ENCODE measurements at places on chromosomes 11 and 22.

- peak; percentile 48 for DNase-seq
Measured at GRCh38 chr11:34263441-34264091, 94.2 kb downstream of the ABTB2 start.

DNA sequence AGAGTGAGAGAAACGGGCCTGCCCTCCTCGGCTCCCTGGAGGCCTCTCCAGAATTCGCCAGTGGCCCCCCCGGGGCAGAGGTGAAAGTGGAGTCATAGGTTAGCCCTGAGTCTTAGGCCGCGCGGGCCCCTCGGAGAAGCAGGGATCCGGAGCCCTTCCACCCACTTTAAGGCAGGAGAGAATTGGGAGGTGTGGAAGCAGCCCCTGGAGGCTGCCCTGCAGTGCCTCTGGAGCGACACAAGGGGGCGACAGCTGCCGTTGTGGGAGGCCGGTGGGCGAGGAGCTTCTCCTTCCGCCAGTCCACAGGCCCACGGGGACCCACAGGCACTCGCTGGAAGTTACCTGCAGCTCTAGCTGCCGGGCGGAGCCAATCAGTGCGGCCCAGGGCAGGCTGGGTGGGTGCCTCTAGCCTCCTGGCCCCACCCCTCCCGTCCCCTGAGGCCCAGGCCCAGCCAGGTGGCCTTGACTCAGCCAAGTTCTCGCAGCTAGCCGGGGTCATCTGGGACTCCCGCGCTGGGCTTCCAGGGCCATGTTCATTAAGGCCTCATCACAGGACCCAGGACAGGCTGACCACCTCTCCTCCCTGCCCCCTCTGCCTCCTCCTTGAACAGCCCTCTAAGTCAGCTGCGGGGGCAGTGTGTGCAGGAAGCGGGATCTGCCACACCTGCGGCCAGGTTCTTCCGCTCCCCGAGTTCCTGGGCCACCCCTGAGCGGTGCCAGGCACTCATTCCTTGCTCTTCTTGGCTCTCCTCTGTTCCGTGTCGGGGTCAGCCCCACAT, 5.0 kb downstream of the DGKZ start:
- no peak for DNase-seq

GRCh38 chr11:2093575-2094353, 45.4 kb downstream of the IGF2 start:
- DNase-seq = no peak

- DNase-seq = no peak
Measured at GRCh38 chr11:17268902-17269301, 7.6 kb upstream of the NUCB2 start.

GRCh38 chr11:118010738-118011461, 24.7 kb downstream of the IL10RA start:
- DNase-seq = no peak

GRCh38 chr22:43992331-43992821, 31.7 kb upstream of the PARVB start:
- no peak for DNase-seq

DNA sequence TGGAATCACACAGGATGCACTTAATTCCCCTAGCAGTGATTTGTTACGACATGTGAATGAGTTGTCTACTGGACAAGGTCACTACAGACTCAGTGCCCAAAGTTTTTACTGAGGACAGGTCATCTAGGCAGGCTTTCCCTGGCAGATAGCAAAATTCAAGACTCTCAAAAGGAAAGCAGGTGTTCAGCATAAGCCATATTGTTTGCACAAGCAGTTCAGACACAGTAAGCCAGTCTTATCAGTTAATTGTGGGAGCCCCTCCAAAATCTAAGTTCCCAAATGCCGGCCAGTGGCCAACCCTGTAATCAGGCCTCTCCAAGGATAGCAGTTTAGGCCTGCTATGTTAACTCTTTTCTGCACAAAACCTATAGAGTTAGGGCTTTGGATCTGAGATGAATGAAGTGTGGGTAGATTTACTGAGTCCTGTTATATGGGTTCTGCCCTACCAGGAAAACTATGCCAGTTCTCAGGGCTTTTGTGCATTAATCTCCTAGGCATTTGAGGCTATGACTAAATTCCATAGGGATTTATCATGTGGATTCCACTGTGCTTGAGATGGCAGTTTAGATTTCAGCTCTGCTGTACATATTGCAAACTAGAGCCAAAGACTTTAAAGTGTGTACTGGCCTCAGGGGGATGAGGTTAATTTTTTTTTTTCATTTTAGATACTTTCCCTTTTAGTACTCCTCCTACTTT, 4.8 kb upstream of the ARHGEF12 start:
- DNase-seq = no peak

GRCh38 chr11:120064341-120064740, 73.6 kb downstream of the TRIM29 start:
- DNase-seq = no peak

DNA sequence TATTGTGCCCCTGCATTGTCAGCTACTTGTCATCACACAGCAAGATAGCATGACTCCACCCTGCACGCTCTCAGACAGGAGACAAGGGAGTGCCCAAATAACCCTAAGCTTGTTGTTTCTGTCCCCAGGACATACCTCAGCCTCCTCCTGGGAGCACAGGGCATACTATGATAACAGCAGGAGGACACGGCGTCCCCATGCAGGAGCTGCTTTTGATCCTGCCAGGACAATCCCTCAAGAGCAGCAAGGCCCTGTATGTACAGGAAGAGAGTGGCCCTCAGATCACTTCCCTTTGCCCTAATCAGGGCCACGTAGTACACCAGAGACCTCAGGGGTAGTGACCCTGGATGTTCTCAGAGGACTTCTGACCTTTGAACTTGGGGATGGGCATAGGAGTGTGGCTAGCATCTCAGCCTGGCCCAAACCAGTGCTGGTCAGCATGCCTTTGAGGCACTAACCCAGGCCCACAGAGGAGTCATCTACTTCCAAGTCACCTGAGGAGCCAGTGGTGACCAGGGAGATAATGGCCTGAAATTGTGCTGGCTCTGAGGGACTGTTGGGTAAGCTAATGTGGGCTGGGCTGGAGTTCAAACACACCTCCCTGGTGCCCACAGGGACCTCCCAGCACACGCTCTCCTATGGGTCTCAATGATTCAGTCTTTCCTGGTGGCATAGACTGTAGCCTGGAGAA, 9.2 kb downstream of the APOA4 start:
- DNase-seq = no peak

DNA sequence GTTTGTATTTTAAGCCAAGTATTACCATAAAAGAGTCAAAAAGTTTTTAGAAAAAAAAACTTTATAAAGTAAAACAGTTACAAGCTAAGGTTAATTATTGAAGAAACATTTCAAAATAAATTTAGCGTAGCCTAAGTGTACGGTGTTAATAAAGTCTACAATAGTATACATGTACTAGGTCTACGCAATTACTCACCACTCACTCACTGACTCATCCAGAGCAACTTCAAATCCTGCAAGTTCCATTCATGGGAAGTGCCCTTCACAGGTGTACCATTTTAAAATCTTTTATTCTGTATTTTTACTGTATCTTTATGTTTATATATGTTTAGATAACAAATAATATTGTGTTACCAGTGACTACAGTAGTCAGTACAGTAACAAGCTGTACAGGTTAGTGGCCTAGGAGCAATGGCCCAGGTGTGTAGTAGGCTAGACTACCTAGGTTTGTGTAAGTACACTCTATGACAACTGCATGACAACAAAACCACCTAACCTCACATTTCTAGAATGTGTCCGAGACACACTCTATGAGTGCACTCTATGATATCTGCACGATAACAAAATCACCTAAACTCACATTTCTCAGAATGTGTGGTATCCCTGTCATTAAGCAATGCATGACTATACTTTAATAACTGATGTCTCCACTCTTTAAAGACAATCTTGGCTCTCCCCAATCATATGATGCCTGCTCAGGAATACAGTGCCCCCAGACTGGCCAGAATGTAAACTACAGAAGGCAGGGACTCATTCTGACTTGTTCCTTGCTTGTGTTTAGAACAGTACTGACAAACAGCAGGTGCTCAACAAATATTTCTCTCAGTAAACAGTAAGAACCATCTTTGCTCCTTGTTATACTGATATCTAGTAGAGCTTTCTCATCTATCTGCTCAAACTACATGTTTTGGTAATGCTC, 21.2 kb downstream of the KMT5B start:
- no peak for DNase-seq

DNA sequence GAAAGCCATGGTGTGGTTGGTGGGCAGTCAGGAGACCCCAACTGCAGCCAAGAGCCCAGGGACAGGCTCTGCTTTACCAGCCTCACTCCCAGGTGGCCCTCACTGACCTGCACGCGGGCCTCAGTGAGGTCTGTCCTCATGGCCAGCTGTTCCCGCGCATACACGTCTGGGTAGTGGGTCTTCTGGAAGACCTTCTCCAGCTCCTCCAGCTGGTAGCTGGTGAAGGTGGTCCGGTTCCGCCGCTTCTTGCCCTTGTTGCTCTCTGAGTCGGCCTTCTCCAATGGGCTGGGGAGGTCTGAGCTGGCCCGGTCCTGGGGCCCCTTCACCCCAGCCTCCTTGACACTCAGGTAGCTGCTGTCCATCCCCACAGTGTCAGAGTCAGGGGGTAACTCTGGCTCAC, 34.7 kb downstream of the ALX4 start:
- no peak for DNase-seq

DNA sequence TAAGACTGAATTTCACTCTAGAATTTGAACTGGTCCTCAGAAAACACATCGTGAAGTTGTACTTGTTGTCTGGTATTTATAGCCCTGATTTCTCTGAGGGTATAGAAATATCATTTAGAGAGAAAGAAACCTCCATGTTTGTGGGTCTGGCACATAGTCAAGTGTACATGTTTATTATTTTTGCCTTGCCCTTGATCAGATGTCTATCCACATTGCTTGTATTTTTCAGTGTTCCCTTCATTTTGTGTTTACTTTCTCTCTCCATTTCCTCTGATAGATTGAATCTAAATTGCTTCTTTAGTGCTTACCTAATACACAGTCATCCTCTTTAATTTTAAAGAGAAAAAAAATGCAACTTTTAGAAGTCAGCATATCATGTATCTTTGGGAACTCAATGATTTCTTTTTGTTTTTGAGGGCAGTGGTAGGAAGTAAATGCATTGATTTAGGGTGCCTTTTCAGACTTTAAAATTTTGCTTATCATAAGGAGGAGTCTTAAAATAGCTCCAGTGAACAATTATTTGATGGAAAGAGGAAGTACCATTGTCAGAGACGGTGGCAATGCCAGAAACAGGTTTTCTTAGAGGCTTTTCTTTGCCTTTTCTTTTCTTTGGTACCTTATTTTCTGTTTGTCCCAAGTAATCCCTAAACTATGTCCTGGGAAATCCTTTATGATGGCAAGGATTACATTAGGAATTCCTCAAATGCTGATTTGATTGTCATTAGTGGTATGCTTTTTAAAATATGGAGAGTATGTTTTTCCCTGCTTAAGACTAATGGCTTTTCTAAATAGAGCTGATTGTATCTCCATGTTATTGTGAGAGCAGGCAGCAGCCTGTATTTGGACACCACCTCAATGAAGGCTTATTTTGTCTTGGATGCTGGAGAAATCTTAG, 29.8 kb upstream of the TECTA start:
- DNase-seq = no peak

DNA sequence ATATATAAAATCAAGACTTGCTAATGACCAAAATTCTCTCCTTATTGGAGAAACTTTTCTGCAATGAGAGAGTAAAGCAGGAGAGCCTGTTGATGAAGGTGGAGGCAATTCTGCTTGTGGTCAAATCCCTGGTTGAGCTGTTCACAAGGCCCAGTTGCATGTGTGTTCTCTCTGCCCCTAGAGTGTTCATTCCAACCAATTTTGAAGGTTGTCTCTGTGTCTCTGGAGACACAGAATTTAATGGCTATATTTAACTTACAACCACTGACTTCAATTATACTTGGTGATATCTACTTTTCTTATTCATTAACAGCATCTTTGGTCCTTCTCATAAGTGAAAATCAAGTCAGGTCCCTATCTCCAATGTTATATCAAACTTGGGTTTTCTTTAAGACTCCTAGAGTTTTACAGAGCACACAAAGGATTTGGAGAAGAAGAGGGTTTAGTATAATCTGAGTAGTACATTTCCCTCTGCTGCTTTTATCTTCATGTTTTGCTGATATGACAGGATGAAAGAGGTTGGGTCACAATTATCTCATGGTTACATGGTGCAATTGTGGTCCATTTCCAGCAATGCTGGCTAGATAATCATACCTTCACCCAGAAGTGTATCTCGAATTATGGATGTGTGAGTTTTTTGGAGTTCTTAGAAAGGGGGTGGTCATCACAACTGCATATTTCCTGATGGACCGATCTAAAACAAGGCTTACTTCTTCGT, 4.0 kb downstream of the OOSP4A start:
- DNase-seq = no peak

- no peak for DNase-seq
Measured at GRCh38 chr22:38069372-38070249, 12.4 kb downstream of the PICK1 start.

GRCh38 chr11:91239359-91239758, 985.3 kb upstream of the FAT3 start:
- no peak for DNase-seq

- no peak for DNase-seq
Measured at GRCh38 chr22:33853200-33854097, 66.8 kb downstream of the LARGE1 start.

DNA sequence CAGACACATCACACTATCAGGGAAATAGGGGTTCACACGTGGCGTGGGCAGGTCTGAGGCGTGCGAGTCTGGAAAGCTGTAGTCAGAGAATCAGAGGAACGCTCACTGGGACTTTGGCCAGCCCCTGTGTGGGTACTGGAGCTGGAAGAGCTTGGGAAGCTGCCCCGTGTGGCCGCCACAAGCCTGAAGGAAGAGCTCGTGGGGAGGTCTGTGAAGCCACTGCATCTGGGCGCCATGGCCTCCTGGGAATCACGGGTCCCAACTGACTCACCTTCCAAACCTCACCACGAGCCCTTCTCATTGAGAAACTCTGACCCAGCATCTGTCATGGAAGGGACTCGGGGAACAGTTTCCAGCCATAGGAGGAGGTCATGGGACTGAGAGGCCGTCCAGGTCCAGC, 5.9 kb upstream of the MRGPRF start:
- DNase-seq = no peak

DNA sequence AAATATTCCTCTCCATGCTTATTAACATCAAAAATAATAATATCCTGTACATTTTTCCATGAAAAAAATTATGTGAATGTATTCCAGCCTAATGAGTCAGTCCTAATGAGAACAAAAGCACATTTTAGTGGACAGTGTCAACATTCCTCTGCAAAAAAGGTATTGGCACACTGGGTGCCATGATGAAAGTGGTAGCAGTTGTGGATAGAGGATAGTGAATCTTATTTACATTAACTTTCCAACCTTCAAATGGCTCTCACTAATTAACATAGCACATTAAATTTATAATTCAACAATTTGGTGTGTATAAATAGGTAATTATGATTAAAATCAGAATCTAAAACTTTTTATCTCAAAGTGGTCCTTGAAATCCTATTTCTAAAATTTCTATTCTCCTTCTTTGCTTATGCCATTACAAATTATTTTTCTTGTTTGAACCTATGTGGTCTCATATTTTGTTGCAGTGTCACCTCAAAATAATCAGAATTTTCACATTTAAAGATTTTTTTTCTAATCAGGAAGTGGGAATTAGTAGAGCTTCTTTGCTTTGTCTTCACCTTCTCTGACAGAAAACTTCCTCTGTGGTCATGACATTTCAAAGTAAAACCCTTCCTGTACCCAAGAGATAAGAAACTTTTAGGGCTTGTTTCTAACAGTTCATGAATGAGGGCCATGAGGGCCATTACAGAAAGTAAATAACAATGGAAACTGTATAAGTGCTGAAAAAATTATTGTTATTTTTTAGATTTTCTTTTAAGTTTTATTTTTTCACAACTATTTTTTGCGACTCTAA, 18.7 kb downstream of the SOX6 start:
- DNase-seq = no peak

- DNase-seq = no peak
Measured at GRCh38 chr11:954392-955153, 28.9 kb downstream of the AP2A2 start.

Measured in NCI-H187 treated with DMSO at 0.1 percent for 48 hours (cell line).